EL (cell line): ENCODE measurements at places on chromosomes 3 and 15.

- DNase-seq = no peak
Measured at GRCh38 chr3:18618723-18619122, 193.6 kb upstream of the SATB1 start.

DNA sequence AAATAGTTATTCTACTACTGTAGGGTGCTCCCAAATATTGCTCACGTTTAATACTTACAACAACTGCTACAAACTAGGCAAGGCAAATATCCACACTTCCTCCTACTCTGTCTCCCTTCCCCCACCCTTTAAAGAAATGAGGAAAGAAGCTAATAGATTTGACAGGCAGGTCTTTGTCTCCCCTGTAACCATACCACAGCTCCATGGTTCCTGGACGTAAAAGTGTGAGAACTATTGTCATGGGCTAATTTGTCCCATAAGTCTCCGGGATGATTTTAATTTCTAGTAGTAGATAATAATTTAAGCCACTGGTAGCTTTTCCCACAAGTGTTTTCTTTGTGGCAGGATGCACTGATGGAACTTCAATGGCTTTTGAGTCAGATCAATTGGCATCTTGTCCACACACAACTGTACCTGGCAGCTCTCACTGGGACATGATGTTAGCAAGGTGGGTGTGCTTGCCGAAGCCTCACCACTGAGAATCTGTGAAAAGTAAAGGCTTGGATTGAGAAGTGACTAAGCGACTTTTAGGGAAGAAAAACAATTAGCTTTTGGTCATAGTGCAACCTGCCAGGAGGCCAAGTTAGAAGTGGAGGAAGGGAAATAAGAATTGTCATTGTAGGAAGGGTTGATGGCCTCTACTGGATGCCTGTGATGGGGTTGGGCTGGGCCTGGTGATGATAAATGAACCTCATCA is 1.4 kb upstream of the CPOX start:
- no peak for DNase-seq

GRCh38 chr15:74240002-74240568 is 4.0 kb downstream of the CCDC33 start:
- DNase-seq = peak; percentile 83

GRCh38 chr3:184314700-184315542 is 515 bp downstream of the EIF4G1 start:
- DNase-seq = peak; percentile 66

DNA sequence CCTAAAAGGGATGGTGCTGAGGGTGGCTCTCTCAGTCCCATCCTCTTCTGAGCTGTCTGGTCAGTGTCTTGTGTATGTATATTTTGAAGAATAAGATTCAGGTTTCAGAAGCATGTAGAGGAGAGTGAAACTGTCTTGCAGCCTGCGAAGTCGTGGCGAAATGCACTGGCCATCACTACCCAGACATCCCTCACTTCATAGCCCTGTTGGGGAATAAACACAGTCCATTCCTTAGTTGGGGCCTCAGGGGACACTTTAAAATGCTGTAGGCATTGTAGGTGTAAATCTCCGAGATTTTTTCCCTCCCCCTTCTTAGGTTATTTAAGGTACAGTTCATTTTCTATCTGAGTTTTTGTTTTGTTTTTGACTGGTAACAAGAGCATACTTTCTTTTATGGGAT is 93.8 kb downstream of the DNASE1L3 start:
- no peak for DNase-seq

DNA sequence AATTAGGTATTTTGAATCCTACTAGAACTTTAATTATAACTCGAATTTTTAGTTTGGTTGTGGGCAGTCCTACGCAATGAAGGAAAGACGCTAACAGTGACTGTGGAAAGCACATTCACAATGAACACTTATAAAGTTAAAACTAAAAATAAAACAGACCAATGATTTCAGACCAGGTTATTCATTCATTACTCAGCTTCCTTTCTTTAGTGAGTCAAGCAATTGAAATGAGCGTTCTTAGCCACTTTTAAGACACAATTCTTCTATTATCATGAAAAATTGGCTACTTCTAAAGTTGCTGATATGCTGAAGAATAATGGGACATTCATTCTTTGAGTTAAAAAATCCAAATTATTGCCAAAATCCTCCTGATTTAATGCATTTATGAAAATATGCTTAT is 66.0 kb upstream of the CMSS1 start:
- DNase-seq = peak; percentile 73

- no peak for DNase-seq
Measured at GRCh38 chr15:91523596-91523995, 329.9 kb upstream of the SLCO3A1 start.

DNA sequence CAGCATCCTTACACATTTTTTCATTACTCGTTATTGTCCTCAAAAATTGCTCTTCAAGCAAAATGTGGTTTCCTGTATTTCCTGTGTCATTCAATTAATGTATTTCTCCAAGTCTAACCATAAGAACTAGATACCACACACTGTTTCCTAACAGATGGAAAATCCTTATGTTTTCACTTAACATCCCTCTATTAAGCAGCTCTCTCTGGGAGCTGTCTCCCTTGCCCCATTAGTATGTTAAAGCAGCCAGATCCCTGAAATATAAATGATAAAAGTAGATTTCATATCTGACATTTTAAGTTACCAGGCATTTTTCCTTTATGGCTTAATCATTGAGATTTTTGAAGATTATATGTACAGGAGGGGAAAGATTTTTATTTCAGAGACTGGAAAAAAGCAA is 15.9 kb downstream of the PFN2 start:
- no peak for DNase-seq

GRCh38 chr3:24264011-24264410 is 230.6 kb downstream of the THRB start:
- DNase-seq = no peak

- no peak for DNase-seq
Measured at GRCh38 chr3:49607105-49607591, 52.9 kb downstream of the BSN start.

GRCh38 chr15:56820333-56820732 is 87.0 kb upstream of the ZNF280D start:
- no peak for DNase-seq
